ENCODE measurements at places on chromosomes 7 and 10.

GRCh38 chr10:121171825-121172787 lies 320.9 kb downstream of the WDR11 start:
- DNase-seq = no peak

GRCh38 chr10:123582084-123582989 lies 83.8 kb upstream of the GPR26 start:
- no peak for DNase-seq

DNA sequence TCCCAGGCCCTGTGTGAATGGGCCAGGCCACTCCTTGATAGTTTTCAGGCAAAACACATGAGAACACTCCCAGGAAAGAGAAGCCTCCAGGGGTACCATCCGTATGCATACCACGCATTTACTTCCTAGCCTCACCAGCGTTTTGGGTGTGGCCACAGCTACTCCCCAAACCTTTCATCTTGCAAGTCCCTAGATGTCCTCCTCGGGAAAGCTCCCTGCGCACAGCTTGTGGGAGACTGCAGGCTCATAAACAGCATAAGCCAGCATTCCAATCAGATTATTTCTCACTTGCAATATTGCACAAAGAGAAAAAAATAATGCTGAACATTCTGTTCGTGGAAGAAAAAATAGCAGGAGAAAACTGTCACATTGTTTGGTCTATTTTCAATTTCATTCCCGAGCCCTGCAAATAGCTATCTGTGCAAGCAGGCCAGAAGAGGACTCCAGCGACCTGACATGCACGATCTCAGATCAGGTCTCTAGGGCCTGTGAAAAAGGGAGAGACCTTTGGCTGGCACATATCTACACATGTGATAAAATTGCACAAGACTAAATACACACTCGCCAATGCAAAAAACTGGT lies 175.6 kb downstream of the PLXNA4 start:
- no peak for DNase-seq

DNA sequence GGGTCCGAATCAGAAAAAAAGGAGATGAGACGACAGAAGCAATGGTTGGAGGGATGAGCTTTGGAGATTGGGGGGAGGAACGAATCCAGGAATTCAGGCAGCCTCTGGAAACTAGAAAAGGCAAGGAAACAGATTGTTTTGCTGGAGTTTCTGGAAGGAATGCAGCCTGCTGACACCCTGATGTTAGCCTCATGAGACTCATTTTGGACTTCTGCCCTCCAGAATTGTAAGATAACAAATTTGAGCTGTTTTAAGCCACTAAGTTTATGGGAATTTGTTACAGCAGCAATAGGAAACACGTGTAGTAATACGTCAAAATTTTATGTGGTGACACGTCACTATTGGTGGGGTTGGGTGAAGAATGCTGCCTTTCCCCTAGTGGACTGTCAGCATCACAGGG lies 25.6 kb upstream of the NPS start:
- DNase-seq = no peak

GRCh38 chr7:69932034-69932628 lies 333.9 kb downstream of the AUTS2 start:
- DNase-seq = peak; percentile 1

GRCh38 chr10:28822719-28823464 lies 145.6 kb downstream of the BAMBI start:
- DNase-seq = no peak

DNA sequence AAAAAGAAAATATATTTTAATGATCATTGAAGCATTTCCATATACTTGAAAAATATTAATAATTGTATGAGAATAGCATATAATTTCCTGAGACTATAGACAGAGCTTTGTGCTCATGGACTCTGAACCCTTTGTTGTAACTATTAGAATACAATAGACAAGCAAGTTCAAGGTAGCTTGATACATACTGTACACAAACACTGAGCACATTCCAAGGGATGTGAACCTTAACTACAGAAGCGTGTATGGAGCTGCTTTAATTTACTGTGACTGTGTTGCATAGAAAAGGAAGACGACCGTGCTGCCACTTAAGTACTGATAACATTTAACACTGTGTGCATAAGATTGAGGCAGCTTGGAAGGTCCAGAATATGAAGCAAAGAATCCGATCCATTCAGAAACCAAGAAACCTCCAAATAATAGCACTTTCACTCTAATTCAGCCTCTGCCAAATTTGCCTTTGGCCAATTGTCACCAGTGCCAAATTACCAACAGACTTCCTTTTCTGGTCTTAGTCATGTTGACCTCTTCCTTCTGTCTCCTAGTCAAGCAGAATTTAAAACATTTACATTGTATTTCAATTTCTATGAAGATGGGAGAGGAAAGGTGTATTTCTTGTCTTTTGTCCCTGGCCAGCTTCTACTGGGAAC lies 566.1 kb upstream of the GALNT17 start:
- no peak for DNase-seq

DNA sequence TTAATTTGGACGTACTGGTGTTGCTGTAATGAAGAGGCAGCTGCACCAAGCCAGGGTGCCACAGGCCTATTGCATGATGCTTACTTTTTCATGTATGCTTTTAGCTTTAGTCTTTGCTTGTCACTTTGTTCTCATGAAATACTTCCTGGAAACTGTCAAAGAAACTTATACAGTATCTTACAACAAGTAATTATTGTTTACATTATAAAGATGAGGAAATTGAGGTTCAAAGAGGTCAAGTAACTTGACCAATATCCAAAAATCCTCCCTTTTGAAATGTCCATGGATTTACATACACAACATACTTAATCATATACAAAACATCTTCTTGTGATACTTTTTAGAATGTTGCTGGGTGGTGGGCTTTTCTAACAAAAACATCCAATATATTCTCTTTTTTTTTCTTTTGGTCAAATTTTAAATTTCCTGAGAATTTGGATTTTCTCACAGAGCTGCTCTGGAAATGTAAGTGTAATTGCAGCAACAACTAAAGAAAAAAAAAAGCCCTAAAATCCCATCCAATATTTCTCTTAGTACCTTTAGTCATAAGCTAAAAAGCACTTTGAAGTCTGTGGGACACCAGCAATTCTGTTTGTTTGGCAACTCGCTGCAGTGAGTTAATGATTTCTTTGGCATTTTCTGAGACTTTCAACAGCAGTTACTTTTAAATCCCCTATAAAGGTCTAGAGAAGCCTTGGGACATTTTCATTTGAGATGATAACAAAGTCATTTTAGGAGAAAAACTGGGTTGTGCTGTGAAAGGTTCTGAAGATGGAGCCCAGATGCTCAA lies 500.6 kb upstream of the IGFBP3 start:
- DNase-seq = no peak
